NCI-H187 treated with DMSO at 0.1 percent for 48 hours (cell line): ENCODE measurements at places on chromosomes 16 and 17.

GRCh38 chr17:17824783-17825614, 11.8 kb downstream of the SREBF1 start:
- DNase-seq = no peak

GRCh38 chr17:21360048-21360447, 16.1 kb upstream of the KCNJ12 start:
- DNase-seq = no peak

- no peak for DNase-seq
Observed at GRCh38 chr16:79601092-79601930, 774 bp upstream of the MAF start.

- peak; percentile 66 for DNase-seq
Observed at GRCh38 chr17:81404558-81405165, 9.4 kb downstream of the BAHCC1 start.

GRCh38 chr17:27423651-27424050, 32.6 kb upstream of the KSR1 start:
- no peak for DNase-seq

DNA sequence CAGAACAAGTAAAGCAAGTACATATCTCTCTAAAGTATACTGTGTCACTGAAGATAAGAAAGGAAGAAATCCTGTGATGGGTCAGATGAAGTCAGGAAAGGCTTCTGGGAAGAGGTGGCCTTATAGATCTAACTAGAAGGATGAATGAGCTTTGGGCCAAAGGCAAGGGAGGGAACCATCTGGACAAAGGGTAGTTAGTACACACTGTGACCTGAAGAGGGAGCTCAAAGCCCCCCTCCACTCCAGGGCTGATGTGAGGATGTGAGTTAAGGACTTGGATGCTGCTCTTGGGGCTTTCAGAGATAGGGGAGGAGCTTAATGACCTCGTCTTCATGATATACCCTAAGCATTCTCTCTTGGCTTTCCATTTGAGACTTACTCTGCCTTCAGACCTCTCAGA, 185.3 kb upstream of the CACNG3 start:
- DNase-seq = no peak

DNA sequence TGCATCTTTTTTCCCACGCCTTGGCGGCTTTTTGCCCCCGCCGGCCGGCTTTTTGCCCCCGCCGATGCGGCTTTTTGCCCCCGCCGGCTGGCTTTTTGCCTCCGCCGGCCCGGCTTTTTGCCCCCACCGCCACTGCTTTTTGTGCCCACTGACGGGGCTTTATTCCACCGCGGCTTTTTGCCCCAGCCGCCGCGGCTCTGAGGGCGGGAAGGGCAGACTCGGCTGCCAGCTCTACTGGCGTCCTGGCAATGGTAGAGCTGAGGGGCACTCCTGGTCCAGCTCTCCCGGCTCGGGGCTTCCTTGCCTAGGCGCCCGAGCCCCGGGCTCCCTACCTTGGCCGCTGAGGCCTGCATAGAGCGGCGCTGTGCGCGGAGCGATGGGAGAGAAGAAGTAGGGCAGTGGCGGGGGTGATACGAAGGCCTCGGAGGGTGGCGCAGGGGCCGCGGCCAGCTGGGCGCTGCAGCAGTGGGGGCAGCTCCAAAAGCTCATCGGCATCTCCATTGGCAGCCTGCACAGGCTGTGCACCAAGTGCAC, 591.4 kb downstream of the TP53TG3F start:
- DNase-seq = no peak

- no peak for DNase-seq
Observed at GRCh38 chr16:48354877-48355855, 30.0 kb downstream of the SIAH1 start.

GRCh38 chr16:47578573-47578972, 117.4 kb downstream of the PHKB start:
- no peak for DNase-seq

DNA sequence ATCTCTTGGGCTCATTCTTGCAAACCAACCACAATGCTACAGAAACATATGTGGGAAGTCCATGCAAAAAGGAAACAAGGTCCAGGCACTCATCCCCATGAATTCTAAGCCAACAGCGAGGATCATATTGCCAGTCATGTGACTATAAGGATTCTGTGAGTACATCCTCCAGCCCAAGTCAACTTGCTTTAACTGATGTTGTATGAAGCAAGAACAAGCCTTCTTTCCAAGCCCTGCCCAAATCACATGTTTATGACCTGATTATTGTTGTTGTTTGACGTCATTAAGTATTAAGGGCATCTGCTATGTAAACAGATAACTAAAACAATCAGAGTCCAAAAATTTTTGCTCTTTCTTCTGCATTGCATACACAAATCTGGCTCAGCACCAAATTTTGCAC, 78.2 kb upstream of the MON1B start:
- no peak for DNase-seq

GRCh38 chr16:50881331-50881830, 139.5 kb downstream of the CYLD start:
- DNase-seq = no peak

DNA sequence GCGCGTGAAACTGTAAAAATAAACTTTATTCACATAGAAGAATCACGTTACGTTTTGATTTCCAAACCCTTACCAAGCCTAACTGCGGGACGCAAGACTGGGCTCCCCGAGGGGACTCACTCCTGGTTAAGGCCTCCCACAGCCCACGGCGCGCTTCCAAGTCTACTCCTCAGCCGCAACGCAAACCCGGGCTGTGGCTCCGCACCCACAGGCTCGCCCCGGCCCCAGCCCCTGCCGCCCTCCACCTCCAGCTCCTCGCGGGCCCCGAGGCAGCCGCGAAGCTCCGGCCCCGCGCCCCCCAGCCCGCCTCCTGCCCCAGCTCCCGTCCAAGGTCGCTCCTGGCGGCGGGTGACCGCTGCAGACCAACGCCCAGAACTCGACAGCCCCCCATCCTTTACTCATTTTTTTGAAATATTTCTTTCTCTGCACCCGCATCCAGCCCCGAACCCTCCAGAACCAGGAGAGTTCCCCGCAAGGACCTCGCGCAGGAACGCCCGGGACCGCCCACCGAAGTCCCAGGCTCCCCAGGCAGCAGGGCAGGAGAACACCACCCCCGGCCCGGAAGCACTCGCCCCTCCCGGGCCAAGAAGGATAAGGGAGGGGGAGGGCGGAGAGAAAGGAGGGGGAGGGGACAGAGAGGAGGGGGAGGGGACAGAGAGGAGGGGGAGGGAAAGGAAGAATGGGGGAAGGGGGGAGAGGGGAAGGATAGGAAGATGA, 912 bp downstream of the USP22 start:
- DNase-seq = no peak

- DNase-seq = no peak
Observed at GRCh38 chr17:40090237-40091119, 9.9 kb downstream of the NR1D1 start.

DNA sequence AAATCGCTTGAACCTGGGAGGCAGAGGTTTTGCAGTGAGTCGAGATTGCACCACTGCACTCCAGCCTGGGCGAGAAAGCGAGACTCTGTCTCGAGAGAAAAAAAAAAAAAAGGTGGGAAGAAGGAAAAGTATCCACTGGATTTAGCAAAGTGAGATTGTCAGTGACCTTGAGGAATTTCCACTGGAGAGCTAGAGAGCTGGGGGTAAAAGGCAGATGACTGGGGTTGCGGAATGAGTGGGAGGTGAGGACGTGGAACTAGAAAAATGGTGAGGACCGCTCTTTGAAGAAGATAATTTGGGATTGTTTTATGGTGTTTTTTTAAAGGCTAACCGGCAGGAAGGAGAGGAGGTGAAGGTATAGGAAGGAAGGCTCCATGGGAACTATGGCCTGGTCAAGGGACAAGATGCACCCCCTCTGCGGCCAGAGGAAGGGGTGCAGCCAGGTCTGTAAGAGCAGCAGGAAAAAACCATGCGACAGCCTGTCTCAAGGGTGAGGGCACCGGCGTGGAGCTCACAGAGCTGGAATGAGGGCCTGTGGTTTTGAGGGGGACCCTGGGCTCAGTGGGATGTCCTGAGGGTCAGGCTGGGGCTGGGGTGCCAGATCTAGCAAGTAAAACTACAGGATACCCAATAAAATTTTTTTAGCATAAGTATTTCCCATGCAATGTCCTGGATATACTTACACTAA, 694 bp upstream of the MLST8 start:
- no peak for DNase-seq

- no peak for DNase-seq
Observed at GRCh38 chr17:29514792-29515191, 52.0 kb downstream of the ABHD15 start.

- DNase-seq = no peak
Observed at GRCh38 chr17:40373324-40373723, 8.8 kb upstream of the GJD3 start.

- no peak for DNase-seq
Observed at GRCh38 chr16:12796498-12796897, 7.2 kb downstream of the CPPED1 start.

DNA sequence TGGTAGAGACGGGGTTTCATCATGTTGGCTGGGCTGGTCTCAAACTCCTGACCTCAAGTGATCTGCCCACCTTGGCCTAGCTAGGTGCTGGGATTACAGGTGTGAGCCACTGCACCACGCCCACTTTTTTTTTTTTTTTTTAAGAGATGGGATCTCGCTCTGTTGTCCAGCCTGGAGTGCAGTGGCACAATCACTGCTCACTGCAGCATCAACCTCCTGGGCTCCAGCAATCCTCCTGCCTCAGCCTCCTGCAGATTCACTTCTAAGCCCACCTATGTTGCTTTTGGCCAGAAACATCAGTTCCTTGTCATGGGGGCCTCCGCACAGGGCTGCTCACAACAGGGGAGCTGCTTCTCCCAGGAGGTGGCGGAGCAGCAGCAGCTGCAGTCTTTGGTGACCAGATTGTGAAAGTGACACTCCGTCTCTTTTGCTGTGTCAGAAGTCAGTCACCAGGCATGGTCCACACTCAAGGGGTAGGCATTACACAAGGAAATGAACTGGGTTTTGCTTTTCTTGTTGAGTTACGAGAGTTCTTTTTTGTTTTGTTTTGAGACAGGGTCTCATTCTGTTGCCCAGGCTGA, 4.5 kb upstream of the NME4 start:
- no peak for DNase-seq

- no peak for DNase-seq
Observed at GRCh38 chr17:3708366-3708765, 12.4 kb upstream of the P2RX5 start.

GRCh38 chr16:69186642-69187445, at the start of gene SNTB2:
Gene SNTB2, plus strand, starts transcription at chr16:69187164. Its CDS starts 3 bp downstream, at chr16:69187167.
- DNase-seq = no peak

DNA sequence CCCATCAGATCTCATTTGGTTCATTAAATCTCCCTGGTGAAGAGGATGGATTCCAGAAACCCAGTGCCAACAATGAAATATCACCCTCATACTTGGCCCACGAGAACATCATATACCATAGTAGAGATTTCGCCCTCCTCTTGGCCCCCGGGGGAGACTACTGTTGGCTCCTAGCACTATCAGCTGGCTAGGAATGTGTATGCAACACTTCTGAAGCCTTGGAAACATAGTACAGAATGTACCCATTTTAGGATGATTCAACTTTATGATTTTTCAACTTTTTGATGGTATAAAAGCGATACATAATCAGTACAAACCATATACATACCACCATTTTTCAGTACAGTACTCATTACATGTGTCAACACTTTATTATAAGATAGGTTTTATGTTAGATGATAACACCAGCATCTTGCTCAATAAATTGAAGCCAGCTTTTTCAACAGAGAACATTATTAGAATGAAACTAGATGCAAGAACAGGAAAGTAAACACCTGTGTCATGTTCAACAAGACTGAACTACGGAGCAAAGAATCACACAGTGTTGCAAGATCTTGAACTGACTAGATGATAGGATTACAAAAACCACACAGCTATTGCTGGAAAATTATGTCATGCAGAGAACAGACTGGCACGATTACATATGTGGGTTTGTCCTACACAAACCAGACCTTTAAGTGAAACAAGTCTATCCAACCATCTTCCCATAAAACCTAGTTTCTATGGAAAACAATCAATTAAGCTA, 17.2 kb downstream of the RSL1D1 start:
- no peak for DNase-seq

- DNase-seq = peak; percentile 66
Observed at GRCh38 chr17:43760254-43760852, 1.8 kb upstream of the SOST start.

DNA sequence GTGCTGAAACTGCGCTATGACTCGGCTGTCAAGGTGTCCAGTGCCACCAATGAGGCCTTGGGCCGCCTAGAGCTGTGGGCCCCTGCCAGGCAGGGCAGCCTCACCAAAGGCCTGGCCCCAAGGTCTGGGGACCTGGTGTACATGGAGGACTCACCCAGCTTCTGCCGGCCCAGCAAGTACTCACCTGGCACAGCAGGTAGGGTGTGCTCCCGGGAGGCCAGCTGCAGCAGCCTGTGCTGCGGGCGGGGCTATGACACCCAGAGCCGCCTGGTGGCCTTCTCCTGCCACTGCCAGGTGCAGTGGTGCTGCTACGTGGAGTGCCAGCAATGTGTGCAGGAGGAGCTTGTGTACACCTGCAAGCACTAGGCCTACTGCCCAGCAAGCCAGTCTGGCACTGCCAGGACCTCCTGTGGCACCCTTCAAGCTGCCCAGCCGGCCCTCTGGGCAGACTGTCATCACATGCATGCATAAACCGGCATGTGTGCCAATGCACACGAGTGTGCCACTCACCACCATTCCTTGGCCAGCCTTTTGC, 25.0 kb downstream of the WNT9B start:
- DNase-seq = peak; percentile 39

- DNase-seq = no peak
Observed at GRCh38 chr17:42039794-42040763, 10.3 kb downstream of the C17orf113 start.

DNA sequence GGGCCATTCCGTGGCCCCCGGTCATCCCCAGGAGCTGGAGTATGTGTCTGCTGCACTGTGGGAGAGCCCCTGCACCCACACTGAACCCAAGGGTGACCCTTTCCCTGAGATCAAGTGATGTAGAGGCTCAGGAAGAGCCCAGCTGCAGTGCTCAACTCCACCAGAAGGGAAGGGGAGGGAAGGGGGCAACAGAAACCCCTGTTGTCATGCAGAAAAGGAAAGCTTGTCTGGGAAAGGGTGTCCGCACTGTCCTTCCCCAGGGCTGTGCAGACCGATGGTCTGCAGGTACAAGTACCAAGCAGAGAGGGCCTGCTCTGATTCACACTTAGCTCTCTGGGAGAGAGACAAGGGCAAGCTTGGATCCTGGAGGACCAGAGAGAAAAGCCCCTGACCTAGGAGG, 45.7 kb upstream of the TOB1 start:
- DNase-seq = no peak

- no peak for DNase-seq
Observed at GRCh38 chr17:78908426-78908825, 5.4 kb upstream of the CEP295NL start.

DNA sequence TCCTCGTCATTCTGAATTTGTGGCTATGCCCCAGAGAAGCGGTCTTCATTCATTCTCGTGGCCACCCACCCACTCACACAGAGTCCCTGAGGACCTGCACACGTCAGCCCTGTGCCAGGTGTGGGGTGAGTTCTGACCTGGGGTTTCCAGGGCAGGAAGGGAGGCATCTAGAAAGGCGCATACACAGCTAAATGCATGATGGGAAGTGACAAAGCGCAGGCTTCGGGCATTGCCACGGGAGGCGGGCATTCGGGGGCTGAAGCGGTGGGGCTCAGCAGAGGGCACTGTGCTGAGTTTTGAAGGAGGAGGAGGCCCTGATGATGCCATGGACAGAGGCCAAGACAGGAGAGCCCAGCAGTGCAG, 10.9 kb downstream of the UBALD2 start:
- DNase-seq = no peak
